ENCODE measurements at places on chromosomes 2 and 18. TPM values are rescaled to one million over a fixed set of nuclear protein-coding genes. Genes with fewer than 3 reads are reported as not detected.

ATP6V1C2 gene
- 0.07 TPM for total RNA-seq

RTKN gene
- 28.0 TPM for total RNA-seq

SUMO1 gene
- 140 TPM for total RNA-seq

CROCC2 gene
- total RNA-seq, result not detected

EXOC6B gene
- 7.2 TPM for total RNA-seq

EFEMP1 gene
- 40.4 TPM for total RNA-seq

LAMA1 gene
- total RNA-seq, result 0.02 TPM

FBXO41 gene
- total RNA-seq, result 3.9 TPM

TCF23 gene
- not detected for total RNA-seq
